ENCODE measurements at places on chromosomes 12 and 14.

DNA sequence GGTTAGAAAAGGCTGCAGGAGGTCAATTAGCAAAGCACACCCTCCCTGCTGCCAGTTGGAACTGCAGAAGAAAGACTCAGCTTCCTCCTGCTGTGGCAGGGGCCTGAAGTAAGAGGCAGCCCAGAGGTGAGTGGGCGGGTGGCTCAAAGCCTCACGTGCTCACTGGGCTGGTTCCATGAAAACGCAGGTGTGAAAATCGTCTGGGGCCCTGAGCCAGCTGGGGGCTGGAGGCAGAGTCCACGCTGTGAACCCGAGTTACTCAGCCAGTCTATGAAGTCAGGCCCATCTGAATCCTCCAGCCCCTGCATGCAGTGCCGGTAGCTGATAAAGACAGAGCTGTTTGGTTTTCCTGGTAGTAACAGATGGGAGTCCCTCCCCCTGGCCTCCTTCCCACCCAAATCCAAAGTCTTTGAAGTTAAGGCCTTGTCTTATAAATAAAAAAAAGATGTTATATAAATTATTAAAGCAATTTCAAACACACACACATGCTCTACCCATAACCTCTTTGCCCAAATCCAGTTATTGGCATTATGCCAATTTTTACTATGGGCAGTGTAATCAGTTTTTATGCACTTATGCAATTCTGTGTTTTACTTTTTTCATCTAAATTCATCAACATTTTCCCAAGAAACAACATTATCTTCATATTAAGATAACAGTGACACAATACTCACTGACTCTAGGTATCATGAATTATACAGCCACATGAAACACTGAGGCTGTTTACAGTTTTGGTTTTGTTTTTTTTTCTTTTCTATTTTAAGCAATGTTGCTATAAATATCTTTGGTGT lies 57.9 kb upstream of the PNMA1 start:
- peak; percentile 48 for DNase-seq

GRCh38 chr12:42615006-42615405 lies 25.5 kb upstream of the PRICKLE1 start:
- DNase-seq: no peak

DNA sequence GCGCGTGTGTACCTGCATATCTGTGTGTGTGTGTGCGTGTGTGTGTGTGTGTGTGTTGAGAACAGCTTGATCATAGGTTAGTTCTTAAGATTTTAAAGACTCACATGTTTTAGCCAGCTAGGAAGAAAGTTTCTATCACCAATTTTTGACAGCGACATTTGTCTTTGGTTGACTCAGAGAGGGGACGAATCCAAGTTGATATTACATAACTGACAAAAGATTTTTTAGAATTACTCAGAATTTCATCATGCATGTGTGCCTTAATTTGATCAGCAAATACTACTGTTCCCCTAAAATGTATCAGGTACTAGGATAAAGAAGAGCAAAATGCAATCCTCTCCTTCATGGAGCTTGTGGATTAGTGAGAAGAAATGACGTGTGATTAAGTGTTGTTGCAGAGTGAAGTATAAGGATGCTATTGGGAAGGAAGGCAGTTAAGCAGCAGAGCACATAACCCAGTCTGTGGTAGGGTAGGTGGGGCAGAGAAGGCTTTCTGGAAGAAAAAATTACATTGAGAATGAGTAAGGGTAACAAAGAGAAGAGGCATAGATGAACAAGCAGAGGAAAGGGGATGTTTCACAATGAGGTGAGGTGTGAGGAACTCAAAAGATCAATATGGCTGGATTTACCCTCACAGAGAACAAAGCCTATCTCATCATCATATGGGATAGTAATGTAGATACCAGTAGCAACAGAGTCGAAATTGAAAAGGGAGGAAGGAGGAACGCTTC lies 77.5 kb downstream of the ELK3 start:
- no peak for DNase-seq

DNA sequence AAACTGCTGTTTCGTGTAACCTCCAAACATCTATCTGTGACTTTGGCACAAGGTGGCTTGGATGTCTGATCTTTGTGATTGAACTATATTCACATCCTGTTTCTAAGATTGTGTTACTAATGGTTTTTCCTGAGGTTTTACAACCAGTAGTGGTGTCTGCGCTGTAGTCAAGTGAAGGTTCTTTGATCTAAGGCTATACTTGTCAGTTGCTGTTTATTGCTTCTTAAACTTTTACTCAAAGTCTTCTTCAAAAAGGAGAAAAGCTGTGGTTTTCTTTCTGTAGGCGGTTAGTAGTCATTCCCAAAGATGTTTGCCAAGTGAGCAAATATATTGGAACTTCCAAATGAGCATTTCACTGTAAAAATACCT lies 12.3 kb upstream of the CALM1 start:
- DNase-seq: no peak

DNA sequence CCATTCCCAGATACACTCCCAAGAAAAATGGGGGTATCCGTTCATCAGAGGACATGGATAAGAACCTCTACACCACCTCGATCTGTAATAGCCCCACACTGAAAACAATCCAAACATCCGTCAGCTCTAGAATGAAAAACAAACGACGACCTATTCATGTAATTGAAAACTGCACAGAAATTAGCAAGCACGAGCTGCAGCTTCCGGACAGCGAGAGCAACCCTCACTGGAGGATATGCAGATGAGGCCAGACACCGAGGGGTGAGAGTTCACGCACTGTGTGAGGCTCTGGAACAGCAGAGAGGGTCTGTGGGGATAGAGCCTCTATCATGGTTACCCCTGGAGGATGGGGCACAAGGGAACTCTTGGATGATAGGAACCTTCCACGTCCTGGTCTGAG lies 143.9 kb upstream of the NCOR2 start:
- DNase-seq: no peak
